ENCODE measurements at places on chromosomes 2 and 18.
A peak's percentile ranks its signal among the peaks of the same experiment; 100 is the strongest.

DNA sequence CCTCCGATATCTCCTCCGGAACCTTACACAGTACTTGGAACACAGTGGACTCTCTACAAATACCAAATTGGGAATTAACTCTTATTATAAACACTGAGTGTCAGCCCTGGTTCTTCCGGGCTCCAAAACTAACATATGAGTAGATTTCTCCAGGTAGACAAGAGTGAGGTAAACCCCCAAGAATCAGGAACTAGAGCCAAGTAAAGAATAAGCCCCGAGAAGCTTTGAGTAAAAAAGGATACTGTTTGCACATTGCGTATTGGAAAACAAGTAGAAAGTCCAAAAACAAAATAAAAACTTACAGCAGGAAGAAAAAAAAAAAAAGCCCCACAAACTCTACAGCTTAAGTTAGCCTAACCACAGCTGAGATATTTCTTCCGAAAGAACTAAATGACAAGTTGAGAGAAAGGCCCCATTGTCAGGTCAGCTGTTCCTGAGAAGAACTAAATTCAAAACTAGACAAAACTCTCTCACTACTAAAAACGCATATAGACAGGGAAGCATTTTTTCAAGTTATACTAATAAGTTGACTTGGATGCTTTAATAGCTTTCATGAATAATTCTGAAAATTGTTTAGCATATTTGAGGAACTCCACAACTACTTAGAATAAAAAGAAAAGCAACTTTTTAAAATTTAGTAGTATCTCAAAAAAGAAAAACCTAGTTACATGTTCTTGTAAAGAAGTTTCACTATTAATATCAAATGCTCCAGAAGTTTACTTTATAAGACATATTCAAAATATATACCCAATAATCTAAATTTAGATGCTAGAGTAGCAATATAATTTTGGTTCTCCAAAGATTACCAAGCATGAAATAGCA lies 4.3 kb upstream of the HAAO start:
- no peak for DNase-seq

DNA sequence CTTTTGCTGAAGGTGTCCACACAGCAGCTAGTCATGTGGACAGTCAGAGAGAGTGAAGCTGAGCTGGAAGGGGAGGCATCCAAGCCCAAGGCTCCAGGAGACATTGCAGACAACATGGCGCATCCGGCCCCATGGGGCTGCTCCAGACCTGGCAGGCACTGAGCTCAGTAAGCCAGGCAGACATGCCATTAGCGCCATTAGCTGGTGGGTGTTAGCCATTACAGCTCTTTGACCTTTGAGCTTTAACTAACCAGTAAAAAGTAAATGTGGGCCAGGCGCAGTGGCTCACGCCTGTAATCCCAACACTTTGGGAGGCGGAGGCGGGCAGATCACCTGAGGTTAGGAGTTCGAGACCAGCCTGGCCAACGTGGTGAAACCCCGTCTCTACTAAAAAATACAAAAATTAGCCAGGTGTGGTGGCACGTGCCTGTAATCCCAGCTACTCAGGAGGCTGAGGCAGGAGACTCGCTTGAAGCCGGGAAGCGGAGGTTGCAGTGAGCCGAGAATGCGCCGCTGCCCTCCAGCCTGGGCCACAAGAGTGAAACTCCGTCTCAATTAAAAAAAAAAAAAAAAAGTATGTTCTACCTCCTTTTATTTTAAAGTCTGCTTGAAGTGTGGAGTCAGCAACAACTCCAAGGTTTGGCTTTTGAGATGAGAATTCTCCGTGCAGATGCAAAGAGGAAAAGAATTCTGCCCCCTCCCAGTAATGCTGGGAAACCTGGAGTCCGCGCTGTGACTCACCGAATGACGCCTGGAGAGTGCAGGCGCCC lies 69.4 kb downstream of the TWSG1 start:
- DNase-seq, result no peak

DNA sequence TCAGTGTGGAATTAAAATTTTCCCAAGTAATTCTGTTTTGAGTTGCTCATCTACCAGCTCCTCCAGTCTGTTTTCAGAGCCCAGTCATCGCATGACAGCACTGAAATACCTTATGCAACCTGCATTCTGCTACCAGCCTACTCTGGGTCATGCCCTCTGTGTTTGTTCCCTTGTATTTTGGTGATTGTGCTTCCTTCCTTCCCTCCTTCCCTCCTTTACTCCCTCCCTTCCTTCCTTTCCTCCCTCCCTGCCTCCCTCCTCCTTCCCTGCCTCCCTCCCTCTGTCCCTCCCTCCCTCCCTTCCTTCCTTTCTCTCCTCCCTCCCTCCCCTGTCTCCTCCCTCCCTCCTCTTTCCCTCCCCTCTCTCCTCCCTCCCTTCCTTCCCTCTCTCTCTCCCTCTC lies 289.6 kb downstream of the CDH2 start:
- DNase-seq, result no peak

GRCh38 chr18:11733031-11733430 lies 44.0 kb downstream of the GNAL start:
- peak; percentile 3 for DNase-seq

- DNase-seq, result no peak
Observed at GRCh38 chr18:70907673-70908072, 618.8 kb downstream of the SOCS6 start.

DNA sequence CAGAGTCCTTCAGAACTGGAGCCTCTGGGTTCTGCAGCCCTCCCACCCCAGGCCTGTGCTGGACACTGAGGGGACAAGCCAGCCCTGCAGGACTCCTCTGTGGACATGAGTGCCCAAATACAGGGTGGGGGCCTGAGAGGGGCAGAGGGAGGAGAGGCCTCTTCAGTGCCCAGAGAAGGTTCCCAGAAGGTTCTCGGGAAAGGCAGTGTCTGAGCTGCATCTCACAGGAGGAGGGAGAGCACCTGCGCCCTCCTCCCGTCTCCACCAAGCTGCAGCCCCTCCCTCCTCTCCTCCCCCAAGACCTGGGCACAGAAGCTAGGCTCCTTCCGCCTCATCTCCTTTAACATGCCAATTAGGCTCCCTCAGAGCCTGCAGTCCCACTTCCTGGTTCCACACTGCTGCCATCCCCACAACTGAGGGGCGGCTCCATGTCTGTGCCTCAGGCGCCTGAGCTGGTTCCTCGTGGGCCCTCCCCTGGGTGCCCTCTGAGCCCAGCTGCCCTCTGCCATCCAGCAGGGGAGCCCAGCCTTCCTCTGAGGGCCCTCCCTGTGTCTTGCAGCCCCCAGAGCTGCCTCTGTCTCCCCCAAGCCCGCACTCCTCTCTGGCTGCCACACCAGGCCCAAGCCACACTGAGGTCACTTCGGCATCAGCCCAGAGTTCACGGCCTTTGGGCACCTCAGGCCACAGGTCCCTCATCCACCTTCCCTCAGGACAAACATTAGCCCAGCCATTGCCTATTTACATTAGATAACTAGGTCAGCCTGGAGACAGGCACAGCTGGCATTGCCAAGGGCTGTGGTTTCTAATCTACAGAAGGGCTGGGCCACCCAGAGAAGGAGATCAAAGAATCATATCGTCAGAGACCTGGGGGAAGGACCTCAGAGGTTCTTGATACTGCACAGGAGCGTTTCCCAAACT lies 28.9 kb downstream of the KCNK3 start:
- peak; percentile 61 for DNase-seq

GRCh38 chr2:169649278-169649677 lies 44.9 kb downstream of the CFAP210 start:
- no peak for DNase-seq

- no peak for DNase-seq
Observed at GRCh38 chr2:37826611-37827010, 98.5 kb upstream of the RMDN2 start.

GRCh38 chr2:179247318-179248023 lies 17.2 kb downstream of the SESTD1 start:
- DNase-seq, result no peak

GRCh38 chr18:44856157-44856556 lies 175.5 kb downstream of the SETBP1 start:
- no peak for DNase-seq

DNA sequence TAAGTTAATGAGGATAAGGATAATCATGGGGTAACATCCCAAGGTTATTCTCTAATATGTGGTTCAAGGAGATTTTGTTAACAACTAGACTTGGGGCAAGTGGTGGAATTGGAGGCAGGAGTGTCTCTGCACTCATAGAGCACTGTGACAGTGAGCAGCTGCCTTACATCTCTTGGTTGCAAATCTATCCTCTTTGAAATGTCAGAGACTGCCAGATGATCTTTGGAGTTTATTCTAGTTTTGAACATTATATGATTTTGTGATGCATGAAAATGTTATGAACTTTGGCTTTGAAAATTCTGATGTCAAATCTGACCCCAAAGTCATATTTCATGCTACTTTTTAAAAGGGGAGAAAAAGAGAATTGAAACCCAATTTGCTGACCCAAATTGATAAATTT lies 861.1 kb downstream of the CNTNAP5 start:
- DNase-seq, result no peak

GRCh38 chr2:184030989-184031388 lies 567.3 kb upstream of the ZNF804A start:
- DNase-seq, result no peak

- no peak for DNase-seq
Observed at GRCh38 chr18:72637299-72637698, 93.2 kb upstream of the CBLN2 start.

- no peak for DNase-seq
Observed at GRCh38 chr2:204453730-204454167, 91.5 kb upstream of the PARD3B start.

DNA sequence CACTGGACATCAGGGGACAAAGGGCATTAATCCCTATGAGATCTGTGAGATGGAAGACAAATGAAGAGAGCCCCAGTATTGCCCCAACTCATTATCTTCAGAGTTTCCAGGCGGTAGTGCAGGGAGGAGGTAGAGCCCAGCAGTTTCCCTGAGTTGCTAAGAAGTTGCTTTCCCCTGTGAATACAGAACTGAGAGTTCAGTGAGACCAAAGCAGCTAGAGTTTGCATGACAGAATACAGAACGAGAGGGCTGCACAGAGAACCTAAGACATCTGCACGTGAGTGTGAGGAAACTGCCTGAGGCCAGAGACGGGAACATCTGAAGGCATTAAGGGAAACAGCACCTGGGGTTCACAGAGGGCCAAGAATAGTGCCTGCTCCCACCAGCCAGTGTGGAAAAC lies 18.1 kb upstream of the PGAP1 start:
- DNase-seq, result no peak

GRCh38 chr2:37856101-37856751 lies 68.9 kb upstream of the RMDN2 start:
- no peak for DNase-seq

- no peak for DNase-seq
Observed at GRCh38 chr18:23302851-23303527, 150.1 kb upstream of the RIOK3 start.

GRCh38 chr2:102130647-102130991 lies 11.9 kb upstream of the IL1R1 start:
- no peak for DNase-seq

DNA sequence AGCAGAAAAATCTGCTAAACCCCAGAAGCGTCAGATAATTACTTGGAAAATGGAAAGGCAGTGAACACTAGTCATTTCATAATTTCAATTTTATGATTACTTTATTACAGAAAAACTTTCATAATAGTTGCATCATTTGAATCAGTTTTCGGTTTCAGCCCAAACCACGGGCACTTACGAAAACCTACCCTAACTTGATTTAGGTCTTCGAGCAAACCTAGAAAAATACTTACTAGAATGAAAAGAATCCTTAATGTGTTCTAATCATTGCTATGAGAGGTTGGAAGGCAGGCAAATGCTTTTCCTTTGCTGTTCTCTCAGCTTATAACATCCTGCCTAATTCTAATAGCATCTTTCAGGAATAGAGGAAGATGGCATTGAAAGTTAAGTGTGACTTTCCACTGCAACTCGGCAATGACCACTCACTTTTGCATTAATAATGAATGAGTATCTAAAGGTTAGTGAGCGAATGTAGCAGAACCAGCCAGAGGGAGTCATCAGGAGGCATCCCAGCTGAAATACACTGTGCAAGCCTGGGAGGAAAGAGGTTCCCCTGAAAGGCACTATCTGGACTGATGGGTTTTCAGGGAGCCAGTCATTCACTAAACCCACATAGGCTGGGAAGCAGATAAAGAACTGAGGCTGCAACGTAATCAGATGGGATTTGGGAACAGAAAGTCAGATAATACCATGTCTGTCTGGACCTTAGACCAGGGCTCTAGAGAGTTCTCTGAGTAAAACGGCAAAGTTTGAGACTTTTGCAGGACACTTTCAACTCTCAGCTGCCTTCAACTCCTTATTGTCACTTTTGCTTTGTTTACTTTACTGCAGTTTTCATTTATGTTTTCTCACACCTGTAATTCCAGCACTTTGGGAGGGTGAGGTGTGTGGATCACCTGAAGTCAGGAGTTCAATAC lies 520.8 kb downstream of the RNF144A start:
- DNase-seq, result no peak

DNA sequence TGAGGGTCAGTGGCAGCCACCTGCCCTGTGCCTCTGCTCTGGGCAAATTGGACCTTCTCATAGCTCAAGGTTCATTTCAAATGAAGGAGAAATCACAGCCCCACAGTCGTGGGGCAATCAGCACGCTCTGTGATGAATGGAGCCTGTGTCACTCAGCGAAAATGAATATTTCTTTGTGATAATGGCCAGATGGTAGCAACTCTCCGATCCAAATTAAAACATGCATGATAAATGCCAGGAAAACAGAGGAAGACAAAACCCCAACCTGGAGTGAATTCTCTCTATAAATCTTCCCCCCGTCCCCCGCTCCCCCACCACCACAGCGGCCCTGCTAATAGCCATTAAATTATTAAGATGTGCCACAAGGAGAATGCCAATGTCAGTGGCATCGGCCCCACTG lies 258.4 kb downstream of the CELF4 start:
- no peak for DNase-seq

DNA sequence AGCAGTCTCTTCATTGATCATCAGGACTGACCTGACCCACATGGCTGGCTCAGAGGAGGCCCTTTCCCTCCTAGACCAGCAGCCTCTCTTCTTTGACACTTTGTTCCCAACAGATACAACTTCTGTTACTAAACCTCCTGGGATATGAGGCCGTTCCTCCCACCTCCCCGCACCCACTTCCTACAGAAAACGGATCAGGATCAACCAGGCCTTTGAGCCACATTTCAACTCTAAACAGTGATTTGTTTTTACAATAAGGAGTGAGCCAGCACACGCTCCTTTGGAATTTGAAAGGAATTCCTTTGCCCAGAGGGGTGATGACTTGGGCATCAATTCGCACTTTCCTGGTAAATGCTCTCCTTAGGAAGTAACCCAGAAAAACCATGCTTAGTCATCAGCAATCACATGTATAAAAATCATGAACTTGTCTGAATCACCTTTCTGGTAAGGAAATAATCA lies 180.4 kb downstream of the FAM124B start:
- no peak for DNase-seq

DNA sequence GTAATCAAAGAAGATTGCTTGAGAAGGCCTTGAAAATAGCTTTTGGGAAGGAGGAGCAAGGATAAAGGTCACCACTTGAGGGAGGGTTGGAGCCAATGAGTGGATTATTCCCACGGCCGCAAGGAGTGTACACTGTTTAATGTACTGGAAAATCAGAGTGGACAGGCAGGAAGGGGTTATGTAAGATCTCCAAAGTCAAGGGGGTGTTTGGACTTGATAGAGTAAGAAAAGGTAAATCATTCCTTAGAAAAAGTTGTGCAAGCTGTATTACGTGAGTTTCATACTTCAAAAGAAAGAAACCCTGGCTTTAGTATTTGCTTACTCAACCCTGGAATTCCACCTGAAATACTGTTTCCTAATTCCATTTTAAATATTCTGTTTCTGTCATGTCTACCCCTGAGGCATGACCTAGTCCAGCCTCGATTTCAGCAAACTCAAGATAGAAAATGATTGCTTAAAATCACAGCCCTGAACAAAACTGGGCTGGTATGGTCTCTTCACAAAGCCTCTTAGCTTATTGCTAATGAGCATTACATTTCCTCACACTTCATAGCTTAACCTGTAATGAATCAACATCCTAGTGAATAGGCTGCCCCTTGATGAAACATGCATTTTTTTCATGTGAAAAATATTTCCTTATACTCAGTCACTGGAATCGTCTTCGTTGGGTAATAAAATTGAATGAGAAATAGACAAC lies 1.1 kb downstream of the MREG start:
- no peak for DNase-seq
